Suppressor macrophage treated with lipopolysaccharide for 4 hours (primary cell): ENCODE measurements at places on chromosomes 6 and 20.
A peak's percentile ranks its signal among the peaks of the same experiment; 100 is the strongest.

- no peak for DNase-seq
These were observed 29.7 kb upstream of the UFL1 start for GRCh38 chr6:96491926-96492325.

DNA sequence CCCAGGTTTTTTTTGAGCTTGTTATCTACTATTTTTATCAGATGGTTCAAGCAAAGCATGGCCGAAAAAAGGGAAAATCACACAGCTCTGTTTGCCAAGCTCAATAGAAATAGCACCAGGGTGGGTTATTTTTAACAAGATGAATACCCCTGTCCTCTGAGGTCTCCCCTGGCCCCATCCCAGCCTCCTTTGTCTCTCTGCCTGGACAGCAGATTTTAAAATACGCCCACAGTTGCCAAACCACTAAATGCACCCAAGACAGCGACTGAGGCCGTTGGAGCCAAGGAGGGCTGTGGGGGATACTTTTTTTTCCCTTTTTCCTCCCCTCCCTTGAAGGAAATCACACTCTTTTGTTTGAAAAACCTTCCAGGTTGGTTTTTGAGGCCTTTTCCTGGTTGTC, 106.6 kb downstream of the VEGFA start:
- no peak for DNase-seq

GRCh38 chr6:84796343-84796742, 31.9 kb upstream of the TBX18 start:
- DNase-seq, result no peak

- DNase-seq, result no peak
These were observed 316.6 kb downstream of the CDKAL1 start for GRCh38 chr6:20850686-20851416.

- DNase-seq, result no peak
These were observed 124.3 kb upstream of the MLIP start for GRCh38 chr6:53986721-53987521.

DNA sequence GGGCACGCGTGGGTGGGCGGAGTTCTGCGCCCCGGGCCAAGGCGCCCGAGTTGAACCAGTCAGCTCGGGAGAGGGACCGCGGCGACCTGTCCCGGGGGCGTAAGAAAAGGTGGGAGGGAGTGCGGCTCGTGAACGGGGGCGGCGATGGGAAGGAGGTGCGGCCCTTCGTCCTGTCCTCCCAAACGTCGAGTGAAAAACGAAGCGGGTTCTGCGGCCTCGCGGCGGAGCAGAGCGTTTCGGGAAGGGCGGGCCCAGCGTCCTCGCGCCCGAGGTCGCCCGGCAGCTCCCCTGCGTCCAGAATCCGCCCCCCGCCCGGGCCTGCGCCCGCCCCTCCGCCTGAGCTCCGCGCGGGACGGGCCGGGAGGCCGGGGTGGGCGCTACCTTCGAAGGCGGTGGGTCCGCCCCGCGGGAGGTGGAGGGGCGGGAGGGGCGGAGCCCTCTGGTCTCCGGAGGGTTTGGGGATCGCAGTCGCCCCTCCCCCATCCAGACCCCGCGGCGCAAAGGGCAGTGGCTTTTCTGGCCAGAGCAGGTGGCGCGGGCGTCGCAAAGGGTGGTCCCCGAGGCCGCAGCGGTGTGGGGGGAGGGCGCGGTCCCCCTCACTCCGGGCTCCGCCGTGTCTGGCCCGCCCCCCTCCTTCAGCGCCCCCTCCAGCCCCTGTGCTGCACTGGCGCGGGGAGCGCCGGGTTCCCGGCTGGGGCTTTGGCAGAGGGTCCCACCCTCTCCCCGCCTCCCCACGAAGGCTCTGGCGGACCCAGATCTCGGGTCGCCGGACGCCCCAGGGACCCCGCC, 838 bp downstream of the STMN3 start:
- DNase-seq, result no peak

DNA sequence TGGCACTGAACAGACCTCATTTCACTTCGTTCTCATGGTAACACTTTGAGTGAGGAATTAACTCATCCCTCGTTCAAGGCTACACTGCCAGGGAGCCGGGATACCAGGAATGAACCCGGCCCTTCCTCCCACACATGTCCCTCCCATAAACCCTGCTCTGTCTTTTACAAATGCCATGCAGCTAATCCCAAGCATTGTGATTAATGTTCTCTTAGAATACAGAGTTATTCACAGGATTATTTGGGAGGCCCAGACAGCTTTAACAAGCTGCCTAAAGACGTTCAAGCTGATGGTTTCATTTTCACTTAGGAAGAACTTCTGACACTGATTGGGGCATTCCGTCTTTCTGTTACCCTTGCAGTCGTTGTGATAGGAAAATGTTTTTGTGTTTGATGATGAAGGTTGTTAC, 42.5 kb upstream of the CD83 start:
- DNase-seq, result peak; percentile 87

- DNase-seq, result no peak
These were observed 36.6 kb downstream of the HBS1L start for GRCh38 chr6:135018052-135018451.

GRCh38 chr20:45835329-45835765, 1.7 kb downstream of the SNX21 start:
- DNase-seq, result peak; percentile 45

DNA sequence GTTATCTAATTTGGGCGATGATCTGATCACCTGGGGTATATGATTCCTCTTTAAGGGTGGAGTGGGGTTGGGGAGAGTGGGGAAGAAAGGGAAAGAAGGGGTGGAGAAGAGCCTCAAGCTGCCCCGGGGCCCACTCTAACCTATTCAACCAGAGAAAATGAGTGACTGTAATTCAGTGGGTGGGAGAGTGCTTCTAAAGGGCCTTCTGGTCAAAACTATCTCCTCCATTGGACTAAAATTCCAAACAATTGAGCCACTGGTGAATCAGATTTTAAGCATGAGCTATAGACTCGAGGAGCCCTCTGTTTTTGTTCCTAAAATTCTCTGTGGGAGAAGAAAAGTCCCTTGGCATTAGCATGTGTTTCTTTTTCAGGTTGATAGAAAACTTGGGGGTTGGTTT, 296.8 kb downstream of the CLIC5 start:
- no peak for DNase-seq

- DNase-seq, result no peak
These were observed 55.1 kb downstream of the IL20RA start for GRCh38 chr6:136989571-136990241.

DNA sequence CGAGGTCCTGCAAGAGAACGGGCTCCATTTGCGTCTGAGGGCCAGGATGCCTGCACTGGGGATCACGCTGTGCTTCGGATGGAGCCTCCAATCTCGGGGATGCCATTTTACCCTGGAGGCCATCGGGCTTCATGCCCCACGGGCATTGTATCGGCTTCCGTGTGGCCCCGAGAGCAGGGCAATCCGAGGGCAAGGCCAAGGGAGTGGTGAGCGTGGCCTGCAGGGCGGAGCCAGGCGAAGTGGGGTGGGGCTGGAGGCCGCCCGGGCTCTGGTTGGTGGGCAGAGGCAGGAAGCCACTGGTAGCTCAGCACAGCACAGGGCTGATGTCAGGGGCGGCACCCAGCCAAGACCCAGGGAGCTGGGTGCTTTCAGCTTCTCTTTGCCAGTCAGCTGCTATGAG, 57.5 kb upstream of the BHLHE23 start:
- DNase-seq, result no peak

DNA sequence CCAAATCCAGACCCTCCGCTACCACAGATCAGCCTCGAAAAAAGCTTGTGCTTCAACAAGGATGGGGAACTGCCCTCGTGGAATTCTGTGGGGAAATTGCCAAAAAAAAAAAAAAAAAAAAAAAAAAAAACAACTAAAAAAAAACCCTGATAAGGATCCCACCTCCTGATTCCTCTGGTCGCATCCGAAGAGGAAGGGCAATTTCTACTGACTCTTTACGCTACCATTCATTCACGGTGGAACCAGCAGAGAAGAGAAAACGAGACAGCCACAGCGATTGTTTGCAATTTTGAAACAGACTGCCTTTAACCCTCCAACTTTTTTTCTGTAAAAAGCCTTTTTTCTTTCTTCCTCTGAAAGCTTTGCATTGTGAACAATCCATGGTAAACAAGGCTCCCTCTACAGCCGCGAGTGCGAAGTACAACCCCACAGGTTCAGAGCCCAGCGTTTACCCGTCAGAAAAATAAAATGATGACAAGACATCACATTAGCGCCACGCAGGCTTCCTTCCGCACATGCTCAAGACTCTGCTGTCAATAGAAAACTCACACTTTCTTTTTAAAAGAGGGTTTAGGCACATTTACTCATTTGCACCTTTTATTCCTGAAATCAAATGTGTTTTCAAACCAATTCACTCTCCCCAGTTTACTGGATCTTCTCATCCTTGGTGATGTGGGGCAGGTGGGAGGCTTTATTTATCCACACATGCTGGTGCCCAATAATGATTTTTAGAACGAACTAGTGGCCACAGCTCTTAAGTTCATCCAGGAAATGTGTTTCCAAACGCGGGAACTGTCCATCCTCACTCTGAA, 100.0 kb downstream of the NOL4L start:
- peak; percentile 79 for DNase-seq

DNA sequence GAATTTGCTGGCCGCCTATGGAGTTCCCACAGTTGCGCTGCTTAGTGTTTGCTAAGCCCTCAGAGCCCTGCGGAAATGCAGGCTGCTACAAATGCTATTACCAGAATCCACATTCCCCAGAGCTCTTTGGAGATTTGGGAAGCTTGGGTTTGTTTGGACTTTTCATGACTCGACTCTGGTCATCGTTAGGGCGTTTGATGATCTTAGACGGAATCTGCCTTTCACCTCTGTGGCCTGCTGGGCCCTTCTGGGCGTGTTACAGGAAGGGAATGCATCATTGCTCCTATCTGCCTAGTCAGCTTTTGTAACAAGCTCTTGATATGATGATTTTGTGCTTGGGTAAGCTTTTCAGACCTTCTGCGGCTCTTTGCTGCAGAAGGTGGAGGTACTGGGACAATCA, 50.8 kb downstream of the EYA2 start:
- no peak for DNase-seq

DNA sequence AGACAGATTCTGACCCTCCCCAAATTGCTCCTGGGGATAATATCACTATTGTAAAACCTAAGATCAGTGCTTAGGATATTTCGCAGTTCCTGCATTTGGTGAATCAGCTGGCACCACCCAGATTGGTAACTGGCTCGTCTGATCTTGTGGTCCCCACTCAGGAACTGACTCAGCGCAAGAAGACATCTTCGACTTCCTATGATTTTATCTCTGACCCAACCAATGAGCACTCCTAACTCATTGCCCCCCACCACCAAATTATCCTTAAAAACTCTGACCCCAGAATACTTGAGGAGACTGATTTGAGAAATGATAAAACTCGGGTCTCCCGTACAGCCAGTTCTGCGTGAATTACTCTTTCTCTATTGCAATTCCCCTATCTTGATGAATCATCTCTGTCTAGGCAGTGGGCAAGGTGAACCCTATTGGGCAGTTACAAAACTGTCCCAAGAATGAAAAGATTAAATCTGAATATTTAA, 55.7 kb upstream of the PRND start:
- peak; percentile 82 for DNase-seq

- DNase-seq, result peak; percentile 69
These were observed 31.5 kb downstream of the SERPINB1 start for GRCh38 chr6:2810092-2810671.

- no peak for DNase-seq
These were observed 470.2 kb upstream of the BTBD3 start for GRCh38 chr20:11447371-11448100.

DNA sequence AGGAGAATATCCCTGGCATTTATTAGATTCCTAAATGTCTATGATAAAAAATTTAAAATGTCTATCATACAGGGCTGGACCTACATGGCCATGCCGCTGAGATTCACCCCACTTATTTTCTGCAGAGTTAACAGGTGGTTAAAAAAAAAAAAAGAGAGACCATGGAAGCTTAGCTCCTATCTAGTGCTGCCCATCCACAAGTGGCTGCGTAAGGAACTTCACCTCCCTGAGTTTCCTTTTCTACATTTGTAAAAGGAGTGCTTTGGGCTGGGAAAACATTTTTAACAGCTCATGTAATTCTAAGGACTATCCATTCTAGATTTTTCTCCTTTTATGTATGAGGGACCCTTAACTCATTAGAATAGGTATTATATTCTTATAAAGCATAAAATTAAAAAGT, 534.1 kb downstream of the MMUT start:
- no peak for DNase-seq
